Right renal pelvis (tissue), 4 donors: ENCODE measurements at places on chromosomes 6 and 20.

- DNase-seq = no peak
Measured at GRCh38 chr20:16732506-16733152, 2.8 kb downstream of the SNRPB2 start.

DNA sequence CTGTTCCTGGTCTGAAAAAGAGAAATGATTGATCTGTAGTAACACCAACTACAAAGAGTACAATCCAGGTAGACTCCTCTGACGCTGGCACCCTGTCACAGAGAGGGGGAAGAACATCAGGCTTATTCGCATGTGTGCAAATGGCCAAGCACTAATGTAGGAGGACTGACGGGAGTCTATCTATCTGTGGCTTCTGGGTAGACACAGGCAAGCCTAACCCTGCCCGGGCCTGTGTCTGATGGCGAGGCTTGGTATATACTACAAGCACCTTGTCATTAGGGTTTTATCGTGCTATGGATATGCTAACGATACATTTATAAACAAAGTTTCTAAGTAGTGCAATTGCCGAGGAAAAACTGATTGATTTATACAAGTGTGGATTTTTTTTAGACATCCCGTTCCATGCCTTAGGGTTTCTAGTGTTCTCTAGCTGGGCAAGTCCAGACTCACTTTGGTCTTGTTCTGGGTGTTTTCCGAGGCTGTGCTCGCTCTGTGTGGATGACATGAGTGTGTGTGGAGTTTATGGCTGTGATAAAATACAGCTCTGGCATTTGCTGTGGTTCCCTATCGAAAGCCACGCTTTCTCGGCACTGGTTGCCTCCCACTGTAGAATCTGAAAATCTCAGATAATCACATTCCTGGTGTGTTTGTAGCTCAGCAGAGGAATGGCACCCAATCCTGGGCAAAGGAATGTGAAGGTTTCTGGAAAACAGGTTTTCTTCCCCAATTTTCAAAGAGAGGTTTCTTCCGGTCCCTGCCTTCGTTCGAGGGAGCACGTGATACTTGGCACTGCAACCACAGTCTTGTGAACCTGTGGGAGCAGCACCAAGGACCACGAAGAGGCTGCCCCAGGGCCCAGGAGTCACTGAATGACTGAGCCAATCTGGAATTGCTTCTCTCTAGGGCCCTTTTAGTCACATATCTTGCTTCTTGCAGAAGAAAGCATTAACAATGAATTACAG, 67.5 kb upstream of the EDN1 start:
- no peak for DNase-seq

DNA sequence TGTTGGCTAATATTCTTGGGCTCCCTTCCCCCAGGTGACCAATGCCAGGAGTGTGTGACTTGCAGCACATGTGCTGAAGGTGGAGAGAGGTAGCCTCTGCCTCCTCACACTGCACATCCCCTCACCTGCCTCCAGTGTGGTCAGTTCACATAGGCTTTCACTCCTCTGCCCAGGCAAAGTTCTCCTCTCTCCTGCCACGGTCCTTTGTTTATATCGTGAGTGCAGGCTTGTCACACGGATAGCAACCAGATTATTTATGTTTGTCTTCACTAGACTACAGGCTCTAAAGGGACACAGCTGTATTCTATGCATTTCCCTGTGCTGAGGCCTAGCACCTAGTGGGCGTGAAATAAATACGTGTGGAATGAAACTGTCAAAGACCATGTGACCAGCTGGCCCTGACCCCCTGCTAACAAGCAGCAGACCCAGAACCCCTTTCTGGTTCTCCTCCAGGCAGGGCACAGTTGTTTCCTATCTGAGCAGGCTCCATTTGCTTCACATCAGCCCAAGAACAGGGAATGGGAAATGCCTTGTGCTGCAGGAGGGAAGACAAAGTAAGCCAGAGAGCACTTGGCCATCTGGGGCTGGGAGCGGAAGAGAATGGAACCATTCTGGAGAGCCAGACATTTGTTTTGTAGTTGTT, 42.3 kb downstream of the UNC5CL start:
- DNase-seq = peak; percentile 41

GRCh38 chr6:90297115-90297866, 648 bp upstream of the BACH2 start:
- DNase-seq = no peak

GRCh38 chr20:47042464-47042863, 147.8 kb downstream of the EYA2 start:
- no peak for DNase-seq

GRCh38 chr20:16178546-16179135, 394.6 kb downstream of the KIF16B start:
- DNase-seq = no peak

DNA sequence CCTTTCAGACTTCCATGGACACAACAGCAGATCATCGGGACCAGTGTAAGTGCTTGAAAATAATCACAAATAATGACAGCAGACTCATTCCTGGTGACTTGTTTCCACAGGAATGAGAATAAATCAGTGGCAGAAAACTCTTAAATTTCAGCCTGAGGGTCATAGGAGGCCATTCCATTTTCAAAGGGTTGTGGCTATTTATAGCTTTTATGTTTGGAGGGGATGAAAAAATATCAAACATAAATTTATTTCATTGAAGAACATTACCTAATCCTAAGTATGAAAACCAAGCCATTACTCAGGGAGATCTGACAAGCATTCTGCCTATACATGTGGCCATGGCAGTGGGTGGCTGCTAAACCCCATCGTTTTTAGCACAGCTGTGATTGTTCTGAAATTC, 173.6 kb upstream of the CNR1 start:
- DNase-seq = no peak

DNA sequence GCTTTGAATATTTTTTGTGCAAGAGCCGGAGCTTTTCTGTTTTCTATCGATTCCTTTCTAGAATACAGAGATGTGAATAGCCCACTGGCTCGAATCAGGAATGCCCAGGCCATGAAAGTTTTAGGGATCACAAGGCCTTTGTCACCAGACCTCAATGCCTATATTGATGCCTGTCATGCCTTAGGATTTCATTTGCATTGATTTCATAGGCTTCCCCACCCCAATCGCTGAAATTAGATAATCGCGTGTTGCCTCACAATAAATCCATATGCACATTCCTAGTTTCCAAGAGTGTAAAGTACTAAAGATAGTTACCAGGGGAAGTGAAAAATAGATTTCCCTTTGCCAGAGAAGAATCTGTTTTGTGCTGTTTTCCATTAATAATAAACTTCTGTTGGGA, 150.8 kb downstream of the SASH1 start:
- DNase-seq = no peak

DNA sequence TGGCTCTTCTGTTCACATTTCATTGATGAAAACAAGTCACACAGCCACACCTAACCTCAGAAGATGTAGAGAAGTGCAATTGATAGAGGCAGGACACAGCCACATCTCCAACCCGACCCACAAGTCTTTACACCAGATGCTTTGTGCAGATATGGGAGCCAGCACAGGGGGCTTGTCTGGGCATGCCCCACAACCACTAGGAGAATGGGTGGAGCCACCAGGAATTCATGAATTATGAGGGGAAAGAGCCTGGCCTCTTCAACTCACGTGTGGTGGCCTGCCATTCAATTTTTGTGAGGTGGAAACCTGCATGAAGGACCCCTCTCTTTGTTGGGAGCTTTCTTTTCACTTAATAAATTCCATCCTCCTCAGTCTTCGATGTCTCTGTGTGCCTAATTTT, 79.1 kb downstream of the OGFRL1 start:
- DNase-seq = no peak

GRCh38 chr6:23349521-23350147, 776.4 kb upstream of the NRSN1 start:
- DNase-seq = no peak

GRCh38 chr20:17896193-17896723, 72.3 kb downstream of the SNX5 start:
- no peak for DNase-seq

DNA sequence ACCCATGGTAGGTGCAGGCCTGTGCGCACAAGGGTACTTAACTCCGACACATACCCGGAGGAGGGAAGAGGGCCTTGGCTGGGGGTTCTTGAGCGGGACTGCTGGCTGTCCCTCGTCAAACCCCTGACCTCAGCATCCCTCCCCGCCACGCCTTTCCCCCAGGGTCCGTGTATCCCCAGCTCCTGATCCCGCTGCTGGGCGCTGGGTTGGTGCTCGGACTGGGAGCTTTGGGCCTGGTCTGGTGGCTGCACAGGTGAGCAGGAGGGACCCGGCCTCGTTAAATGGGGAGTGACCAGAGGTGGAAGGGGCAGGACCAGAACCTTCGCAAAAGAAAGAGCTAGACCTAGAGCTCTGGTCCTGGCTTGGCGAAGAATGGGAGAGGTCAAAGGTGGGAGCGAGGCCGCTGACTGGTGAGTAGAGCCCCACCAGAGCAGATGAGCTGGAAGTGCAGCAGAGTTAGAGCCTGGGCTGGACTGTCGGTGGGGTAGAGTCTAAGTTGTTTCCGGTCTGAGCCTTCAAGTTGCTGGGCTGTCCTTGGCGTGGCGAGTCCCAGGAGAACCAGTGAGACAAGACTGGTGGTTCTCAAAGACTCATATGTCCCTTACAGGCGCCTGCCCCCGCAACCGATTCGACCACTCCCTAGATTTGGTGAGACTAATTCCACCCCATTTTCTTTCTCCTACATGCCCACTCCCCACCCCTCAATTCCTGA, 963 bp downstream of the MPIG6B start:
- no peak for DNase-seq

DNA sequence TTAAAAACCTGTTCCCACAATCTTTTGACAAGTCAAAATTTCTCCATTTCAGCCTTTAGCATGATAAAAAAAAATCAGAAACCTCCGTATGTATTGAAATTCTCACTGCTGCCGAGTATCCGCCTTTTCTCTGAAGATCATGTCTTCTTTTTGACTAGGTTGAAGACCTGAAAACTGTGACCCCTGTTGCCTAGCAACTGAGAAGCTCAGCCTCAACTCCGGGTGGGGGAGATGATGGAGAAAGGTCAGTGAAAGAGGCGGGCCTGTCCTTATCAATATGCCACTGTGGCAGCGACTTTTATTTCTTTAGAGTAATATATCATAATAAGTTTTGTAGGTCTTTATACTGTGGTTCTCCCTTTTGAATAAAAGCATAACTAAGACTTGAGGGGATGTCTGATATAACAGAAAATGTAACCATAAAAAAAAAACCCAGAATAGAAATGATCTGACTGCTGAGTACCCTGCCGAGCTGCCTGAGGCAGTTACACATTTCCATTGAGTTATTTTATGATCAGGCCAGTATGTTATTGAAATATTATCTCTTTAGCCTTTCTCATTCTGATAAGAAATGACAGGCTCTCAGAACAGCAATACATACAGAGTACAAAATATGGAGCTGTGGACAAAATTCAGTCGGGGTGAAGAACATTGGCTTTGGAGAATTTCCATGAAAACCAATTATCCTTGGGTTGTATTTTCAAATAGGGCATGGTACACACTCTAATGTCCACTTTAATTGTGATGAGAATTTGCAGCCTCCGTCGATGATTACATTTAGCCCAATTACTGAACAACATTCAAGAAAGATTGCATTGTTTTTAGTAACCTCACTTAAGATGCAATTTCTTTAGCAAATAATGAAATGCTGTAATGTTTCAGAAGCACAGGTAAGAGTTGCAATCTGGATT, 136.7 kb upstream of the EEF1E1 start:
- no peak for DNase-seq

- no peak for DNase-seq
Measured at GRCh38 chr6:135331002-135331401, 149.9 kb downstream of the MYB start.

GRCh38 chr20:36374995-36375394, 68.9 kb downstream of the DLGAP4 start:
- no peak for DNase-seq

- DNase-seq = no peak
Measured at GRCh38 chr6:37279366-37280134, 21.6 kb upstream of the TMEM217 start.

DNA sequence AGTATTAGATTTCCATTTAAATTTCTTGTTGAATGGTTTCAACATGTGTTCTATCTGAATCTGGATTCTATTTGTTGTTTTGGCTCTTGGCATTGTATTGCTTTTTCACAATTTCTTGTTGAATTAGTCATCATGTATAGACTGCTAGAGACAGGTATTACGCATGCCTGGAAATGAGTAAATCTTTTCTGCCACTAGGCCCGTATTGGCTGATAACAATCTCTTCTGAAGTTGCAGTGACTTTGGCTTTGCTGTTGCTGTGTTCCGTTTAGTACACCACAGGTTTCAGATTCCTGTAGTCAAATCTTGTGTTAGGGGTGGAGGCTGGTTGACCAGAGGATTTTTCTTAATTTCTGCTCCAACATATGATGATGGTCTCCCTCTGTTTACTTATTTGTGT, 1339.4 kb downstream of the GRIK2 start:
- DNase-seq = no peak

DNA sequence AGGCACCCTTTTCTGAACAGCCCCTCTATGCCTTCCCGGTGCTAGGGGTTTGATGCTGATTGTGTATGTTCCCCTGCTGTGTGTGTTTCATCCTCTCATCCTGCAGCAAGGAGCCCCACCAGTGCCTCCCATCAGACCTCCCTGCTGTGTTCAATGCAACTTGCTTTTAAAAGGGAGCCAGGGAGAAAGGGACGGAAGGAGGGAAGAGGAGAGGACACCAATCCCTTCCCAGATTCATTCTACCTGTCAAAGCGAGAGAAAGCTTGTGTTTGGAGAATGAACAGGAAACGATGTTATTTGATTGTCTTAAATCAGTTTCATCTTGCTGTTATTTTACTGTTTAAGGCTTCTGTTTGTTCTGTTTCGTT, 259.2 kb downstream of the ADGB start:
- no peak for DNase-seq

DNA sequence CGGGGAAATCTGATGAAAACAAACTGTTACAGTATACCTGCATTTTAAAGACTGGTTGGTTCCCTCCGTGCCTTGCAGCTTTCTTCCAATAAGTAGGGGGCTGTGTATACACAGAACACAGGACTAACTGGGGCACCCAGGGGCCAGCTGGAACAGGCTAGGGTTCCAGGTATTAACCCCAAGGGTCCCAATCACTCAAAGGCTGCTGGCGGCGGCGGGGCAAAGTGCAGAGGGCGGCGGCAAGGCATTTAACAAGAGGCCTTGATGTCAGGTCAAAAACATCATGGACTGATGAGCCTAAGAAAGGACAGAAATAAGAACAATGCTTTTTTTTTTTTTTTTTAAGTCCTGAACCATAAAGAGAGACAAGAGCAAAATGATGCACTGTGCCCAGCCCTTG, 2.5 kb downstream of the PMEPA1 start:
- DNase-seq = no peak

DNA sequence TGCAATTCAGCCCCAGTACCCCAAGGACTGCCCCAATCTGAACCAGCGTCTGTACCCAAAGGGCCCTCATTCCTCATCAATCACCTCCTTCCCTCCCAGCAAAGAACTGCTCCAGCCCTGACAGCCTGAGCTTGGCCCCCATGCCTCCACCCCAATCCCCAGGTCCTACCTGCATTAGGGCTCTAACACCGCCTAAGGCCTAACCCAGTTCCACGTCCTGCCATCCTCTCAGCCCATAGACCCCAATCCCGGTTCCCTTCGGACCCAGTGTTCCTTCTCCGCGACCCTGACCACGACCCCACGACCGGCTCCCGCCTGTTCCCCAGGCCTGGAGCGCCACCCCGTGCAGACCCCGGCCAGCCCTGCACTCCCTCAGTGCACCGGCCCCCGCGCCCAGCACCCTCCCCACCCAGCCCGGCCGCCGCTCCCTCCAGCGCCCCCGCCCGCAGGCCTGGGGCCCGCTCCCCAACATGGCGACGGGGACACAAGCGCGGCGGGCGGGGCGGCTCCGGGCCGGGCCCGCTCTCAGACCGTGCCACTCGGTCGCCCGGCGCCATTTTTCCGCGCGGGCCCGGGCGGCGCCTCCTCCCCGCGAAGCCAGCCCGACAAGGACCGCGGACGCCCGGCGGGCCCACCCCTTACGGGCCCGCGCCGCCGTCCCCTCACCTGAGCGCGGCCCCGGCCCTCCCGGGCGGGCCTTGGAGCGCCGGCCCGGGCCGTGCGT, 483 bp downstream of the NCOA6 start:
- peak; percentile 26 for DNase-seq
